ENCODE measurements at places on chromosomes 6 and 20. TPM values are rescaled to one million over a fixed set of nuclear protein-coding genes. Genes with fewer than 3 reads are reported as not detected.

Gene TRIM38
- total RNA-seq = 0.43 TPM

GRCh38 chr6:75748743-75749538 lies at the start of gene MYO6:
Gene MYO6, plus strand, starts transcription at chr6:75749239. Its CDS starts 68,309 bp downstream, at chr6:75817548.
- DNase-seq = peak; percentile 36

GRCh38 chr6:85771925-85772430 lies 129.3 kb upstream of the SYNCRIP start:
- DNase-seq = no peak

Gene CCDC167
- 11.0 TPM for total RNA-seq
